ENCODE measurements at places on chromosomes 7 and 10.

DNA sequence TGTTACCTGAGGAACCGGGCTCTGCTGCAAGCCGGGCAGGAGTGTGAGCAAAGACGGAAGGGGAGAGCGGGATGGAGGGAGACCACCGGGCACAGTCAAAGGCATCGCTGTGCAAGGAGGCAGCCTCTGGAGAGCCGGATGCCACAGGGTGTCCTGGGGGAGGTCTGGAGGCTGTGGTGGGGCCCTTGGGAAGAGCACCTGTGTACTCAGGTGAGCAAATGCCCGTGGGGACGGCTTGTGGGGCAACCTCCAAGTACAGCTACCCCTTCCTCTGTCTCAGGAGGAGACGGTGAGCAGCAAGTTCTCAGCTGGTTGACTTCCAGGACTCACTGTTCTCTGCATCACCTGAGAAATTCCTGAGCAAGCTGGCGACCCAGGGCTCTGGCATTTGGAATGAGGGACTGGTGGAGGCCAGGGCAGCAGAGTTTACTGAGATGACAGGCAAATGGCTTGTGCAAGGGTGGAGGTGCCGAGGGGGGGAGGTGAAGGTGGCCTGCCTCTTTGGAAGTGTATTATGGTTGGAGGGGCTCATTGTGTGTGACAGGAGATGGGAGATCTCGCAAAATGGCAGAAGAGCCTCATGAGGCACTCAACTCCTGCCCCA, 345.2 kb upstream of the SHH start:
- no peak for DNase-seq

DNA sequence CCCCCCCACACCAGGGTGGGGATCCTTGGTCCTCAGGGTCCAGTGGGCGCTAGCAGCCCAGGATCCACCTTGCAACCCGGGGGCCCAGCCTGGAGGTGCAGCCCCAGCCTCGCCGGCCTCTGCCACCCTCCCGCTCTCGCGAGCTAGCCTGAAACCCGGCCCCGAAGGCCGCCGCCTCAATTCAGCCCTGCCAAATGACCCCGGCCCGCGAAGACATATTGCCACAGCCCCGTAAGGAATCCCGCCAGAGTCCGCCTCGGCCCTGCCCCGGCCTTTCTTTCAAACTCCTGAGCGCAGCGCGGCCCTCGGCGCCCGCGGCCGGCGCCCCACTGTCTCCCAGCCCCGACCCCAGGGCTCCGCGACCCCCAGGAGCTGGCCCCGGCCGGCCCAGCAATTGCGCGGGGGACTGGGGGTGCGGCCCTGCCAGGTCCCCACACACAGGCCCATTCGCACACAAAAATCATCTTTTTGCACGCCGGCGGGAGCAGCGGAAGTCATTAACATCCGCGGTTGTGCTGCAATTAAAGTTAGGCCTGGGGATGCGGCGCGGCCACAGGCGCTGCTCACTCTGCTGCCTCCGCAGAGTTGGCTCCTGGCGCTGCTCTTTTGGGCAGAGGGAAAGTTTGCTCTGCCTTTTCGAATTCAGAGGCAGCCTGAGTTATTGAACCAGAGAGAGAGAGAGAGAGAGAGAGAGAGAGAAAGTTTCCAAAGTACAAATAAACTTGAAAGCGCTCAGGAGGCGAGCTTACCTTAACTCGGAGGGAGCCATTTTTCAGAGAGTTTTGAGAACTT, 4.0 kb downstream of the HOXA5 start:
- no peak for DNase-seq

GRCh38 chr7:90412458-90413184, 9.4 kb downstream of the CLDN12 start:
- no peak for DNase-seq

GRCh38 chr10:100828738-100829096, 83.3 kb downstream of the PAX2 start:
- no peak for DNase-seq

Measured in fibroblast of skin of scalp (primary cell).